KBM-7 (cell line): ENCODE measurements at places on chromosomes 1 and 21.

- peak; percentile 77 for DNase-seq
Measured at GRCh38 chr1:89822999-89823628, 2.3 kb downstream of the LRRC8D start.

DNA sequence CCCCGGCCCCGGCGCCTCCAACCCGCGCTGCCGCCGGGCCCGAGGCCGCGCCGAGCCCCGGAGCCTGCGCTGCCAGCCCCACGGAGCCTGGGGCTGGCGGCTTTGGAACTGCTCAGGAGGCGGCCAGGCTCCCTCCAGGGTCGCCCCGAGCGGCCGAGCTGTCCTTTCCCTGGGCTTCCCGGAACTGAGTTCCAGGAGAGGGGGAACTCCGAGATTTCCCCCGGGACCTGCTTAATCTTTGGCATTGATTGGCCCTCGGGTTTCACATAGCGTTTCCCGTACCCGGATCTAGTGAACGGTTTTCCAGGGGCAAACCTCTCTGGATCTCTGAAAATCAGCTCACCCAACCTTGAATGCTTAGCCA is 504 bp downstream of the H6PD start:
- peak; percentile 28 for DNase-seq

- DNase-seq, result no peak
Measured at GRCh38 chr1:20487236-20487590, 1.2 kb upstream of the CAMK2N1 start.

GRCh38 chr1:180247061-180247460 is 17.0 kb downstream of the LHX4 start:
- DNase-seq, result no peak

DNA sequence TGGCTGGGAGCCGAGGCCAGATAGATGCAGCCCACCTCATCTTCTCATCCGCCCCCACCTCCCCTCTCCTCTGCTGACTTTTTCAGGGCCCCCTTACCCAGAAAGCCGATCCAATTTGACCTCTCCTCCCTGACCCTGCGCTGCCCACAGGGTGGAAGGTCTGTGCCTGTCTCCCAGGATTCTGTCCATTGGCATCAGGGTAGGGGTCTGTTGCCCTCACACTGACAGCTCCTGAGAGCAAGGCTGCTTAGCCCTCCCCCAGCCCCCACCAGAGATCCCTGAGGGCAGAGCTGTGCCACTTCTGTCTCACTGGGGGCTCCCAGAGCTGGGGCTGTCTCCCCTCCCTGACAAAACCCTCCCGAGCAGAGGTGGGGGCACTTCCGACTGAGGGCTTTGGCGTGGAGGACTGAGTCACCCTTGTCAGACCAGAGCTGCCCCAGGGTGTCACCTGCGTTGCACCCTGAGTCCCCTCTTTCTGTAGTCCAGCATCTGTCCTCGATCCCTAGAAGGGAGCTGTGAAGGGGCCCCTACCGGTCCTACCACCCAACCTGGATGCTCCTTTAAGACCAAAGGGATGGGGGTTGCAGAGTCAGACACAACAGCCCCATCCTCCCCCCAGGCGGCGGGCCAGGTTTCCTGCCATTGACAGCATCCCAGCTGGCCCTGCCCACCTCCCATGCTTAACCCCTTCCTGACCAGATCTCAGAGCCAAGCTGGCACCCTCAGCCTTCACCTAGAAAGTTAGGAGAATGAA is 2.4 kb upstream of the FAM110D start:
- DNase-seq, result peak; percentile 30

DNA sequence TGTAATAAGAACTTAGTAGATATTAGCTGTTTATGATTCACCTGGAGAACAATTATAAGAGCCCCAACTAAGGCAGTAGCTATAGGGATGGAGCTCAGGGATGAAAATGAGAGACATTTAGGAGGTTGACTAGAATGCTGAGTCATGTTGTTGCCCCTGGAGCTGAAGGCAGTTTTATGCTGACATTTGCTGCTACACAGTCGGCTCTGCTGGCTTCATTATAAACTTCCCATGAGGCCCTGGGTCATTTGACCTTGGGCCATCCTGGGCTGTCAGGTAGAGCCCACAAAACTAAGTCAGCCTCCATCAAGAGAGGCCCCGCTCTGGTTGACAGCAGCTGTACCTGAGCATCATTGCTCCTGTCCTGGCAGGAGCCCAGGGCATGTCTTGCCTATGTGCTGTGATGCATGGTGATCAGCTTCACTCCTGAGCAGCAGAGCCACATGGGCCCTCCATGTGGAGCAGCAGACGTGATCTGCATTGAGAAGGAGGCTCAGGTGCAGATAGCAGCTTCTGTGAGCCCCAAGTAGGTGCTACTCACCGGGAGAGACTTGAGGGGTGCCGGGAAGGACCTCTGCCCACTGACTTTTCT is 112.4 kb downstream of the TBX19 start:
- DNase-seq, result no peak

- no peak for DNase-seq
Measured at GRCh38 chr1:53591924-53592323, 132.7 kb downstream of the DMRTB1 start.

DNA sequence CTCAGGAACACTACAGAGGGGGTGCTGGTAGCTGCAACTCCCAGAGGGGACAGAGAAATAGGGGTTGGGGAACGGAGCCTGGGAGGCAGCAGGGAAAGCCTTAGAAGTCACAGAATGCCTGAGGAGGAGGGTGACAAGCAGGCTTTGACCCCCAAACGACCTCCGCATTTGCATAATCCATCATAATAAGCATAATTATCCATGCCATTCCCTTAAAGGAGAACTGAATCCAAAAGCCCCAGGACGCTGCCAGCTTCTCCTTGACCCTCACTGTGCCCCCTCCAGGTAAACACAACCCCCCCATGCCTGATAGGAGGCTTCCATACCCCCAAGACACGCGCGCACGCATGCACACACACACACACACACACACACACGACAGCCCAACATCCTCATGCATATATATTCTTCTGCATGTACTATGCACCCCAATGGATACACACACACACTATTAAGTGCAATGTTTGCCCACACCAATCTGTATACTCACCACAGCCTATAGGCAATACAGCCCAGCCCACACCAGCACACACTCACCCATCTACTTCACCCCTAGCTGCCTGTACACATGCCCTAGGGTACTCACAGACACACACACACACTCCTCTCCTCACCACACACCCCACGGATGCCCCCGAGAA is 27.8 kb downstream of the SDC3 start:
- DNase-seq, result no peak

DNA sequence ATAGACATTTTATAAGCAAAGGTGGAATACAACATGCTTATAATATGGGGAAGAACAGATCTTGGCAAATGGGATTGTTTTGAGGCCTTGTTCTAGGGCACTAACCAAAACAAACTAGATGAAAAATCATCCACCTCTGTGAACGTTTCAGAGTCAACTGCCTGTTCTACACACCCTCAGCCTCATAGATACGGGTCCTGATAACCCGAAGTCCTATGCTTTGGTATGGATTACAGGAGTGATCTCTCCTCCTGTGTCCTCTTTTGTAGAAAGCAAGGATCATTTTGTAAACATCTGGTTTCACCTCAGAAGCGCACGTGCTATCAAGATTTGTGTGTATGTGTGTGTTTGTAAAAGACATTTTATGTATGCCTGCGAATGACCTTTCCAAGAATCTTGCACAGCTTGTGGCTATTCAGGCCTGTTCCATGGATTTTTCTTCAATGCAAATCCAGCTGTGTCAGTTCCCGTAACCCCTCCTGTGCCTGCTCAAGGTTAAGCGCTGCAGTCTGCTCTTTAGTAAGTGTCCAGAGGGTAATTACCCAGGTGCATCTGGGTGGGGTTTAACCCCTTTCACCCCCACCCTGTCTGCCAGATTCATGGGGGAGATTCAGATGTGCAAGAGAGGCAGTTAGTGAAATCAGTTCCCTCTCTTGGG is 132.4 kb downstream of the ROR1 start:
- DNase-seq, result no peak

DNA sequence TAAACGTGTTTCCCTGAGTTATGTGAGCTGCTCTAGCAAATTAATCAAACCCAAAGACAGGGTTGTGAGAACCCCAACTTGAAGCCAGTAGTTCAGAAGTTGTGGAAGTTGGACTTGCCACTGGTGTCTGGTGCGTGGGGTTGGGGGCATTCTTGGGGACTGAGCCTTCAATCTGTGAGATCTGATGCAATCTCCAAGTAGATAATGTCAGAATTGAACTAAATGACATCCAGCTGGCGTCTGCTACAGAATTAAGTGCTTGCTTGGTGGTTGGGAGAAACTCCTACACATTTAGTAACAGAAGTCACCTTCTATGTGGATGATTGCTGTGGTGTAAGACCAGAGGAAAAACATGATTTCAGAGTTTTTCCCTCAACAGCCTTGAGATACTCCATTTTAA is 207.4 kb downstream of the FGGY start:
- DNase-seq, result peak; percentile 22

DNA sequence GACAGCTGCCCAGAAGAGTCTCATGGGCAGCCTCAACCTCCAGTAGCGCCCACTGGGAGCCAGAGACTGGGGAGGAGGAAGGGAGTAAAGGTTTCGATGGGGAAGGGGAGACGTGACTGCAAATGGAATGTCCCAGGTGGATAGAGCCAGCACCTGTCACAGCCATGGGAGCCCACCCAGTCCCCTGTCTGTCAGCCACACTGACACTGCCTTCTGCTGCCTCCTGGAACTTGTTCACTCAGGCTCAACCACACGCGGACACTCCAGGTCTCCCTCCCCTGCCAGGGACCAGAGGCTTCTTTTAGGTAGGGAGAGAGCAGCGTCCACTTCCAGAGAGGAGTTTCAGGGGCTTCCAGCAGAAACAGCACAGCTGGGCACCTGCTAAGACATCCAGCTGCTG is 346.3 kb downstream of the NPHP4 start:
- no peak for DNase-seq

DNA sequence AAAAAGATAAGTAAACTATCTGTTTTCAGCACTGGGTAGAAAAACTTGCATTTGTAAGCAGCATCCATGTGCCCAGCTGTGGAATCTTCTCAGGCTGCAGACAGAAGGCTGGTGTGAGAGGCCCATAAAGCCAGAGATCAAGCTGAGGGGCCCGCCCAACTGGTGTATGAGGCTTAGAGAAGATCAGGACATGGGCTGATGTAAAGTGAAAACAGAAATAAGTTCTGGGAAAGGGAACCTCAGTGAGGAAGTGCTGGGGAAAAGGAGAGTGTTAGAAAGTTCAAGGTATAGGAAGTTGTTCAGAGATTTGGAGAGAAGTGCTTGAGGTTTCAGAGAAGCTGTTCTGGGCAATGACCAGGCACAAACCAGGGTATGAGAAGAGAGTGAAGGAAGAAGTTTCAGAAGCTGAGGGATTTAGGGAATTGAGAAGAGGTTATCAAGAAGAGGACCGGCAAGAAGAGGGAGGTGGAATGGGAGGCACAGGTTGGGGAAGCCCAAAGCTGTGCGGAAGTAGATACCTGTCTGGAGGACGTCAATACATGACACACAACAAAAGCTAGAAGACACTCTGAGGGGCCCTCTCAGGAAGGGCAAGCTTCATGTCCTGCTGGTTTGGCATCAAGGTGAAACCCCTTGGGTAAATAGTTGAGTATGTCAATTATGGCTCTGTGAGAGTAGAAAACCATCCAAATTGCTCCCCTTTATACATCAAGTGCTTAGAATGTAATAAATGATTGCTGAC is 2.7 kb upstream of the CD5L start:
- no peak for DNase-seq

GRCh38 chr1:24022581-24023361 is 42.6 kb upstream of the SRSF10 start:
- DNase-seq, result no peak

DNA sequence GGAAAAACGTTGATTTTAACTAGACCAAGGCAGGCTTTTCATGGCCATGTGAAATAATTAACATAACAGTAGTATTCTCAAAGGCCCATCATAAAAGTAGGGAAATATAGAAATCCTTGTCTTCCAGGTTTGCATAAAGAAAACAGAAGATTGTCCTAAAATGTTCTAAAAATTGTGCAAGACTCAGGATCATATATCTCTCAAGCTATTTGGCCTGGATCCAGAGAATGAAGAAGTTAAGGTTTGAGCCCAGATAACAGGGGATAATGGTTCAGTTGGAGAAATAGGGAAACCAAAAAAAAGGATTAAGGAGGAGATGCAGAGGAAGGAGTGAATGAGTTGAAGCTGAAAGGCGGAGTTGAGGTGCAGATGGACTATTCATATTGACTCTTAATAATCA is 555.5 kb upstream of the NR5A2 start:
- no peak for DNase-seq

GRCh38 chr1:233675893-233676292 is 62.0 kb downstream of the KCNK1 start:
- DNase-seq, result no peak

DNA sequence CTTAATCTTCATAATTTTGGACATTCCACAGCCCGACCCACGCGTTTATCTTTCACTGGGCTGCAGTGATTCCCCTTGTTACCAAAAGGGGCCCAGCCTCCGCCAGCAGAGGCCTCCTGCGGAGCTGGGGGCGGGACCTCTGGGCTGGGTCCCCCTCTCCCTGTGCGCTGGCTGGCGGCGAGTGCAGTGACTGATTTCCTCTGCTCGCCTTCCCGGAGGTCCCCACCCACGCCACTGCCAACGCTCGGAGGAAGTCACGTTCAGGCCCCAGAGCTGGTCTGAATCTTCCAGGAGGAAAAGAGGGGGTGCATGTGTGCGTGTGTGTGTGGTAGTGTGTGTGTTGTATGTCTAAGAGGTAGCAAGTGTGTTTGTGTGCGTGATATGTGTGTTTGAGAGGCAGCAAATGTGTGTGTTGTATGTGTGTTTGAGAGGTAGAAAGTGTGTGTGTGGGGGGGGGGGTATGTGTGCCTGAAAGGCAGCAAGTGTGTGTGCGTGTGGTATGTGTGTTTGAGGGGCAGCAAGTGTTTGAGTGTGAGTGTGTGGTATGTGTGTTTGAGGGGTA is 35.0 kb upstream of the JAK1 start:
- no peak for DNase-seq

DNA sequence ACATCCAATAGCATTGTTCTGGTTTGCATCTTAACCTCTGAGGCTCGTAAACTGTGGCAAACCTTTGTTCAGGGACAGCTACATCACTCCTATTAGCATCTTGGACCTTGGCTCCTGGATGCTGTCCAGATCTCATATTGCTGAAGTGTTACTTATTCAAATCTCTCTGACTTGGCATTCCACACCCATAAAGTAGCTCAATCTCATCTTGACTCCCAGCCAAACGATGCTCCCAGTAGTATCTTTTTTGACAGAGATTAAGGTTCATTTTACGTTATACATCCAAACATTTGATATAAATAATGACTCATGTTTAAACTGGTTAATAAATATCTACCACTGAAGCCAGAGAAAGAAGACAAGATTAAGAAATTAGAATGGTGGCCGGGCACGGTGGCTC is 4.4 kb upstream of the FLVCR1 start:
- DNase-seq, result no peak

DNA sequence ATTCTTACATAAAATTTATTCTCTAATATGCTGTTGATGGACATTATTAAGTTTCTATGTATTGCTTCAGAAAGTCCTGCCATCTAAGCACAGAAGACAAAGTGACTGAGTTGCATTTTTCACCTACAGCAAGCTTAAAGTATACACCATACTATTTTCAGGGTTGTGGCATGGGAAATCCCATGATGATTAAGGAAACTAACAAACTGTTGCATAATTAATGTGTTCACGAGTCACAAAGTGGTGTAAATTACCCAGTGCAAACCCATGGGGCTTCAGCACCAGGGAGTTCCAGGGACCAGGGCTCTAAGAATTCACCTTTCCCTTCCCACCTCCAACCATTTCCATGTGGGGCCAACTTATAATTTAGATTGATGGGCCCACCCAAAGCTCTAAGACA is 81.9 kb upstream of the NR5A2 start:
- DNase-seq, result no peak

- DNase-seq, result peak; percentile 44
Measured at GRCh38 chr1:3417082-3417739, 37.3 kb upstream of the ARHGEF16 start.
